ENCODE measurements at places on chromosomes 2 and 18.

DNA sequence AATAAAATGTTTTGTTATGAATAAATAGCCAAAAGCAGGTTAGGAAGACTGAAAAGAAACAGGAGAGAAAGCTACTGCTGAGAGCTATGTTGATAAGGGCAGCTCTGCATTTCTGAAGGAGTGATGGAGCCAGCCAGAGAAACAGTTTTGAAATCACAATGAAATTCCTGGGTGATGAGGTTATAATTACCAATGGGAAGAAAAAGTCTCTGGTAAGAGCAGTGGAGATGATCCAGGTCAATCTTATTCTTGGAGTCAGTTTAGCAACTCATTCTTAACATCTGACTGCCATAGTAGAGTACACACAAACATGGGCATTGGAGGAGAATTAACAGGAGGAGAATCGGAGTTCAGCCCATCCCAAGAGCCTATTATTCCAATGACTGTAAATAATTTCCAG is 2.4 kb downstream of the ALKAL2 start:
- no peak for DNase-seq

GRCh38 chr2:79383681-79384080 is 129.2 kb upstream of the CTNNA2 start:
- no peak for DNase-seq

- no peak for DNase-seq
These were observed 353.6 kb downstream of the KIAA1328 start for GRCh38 chr18:37182340-37183135.

DNA sequence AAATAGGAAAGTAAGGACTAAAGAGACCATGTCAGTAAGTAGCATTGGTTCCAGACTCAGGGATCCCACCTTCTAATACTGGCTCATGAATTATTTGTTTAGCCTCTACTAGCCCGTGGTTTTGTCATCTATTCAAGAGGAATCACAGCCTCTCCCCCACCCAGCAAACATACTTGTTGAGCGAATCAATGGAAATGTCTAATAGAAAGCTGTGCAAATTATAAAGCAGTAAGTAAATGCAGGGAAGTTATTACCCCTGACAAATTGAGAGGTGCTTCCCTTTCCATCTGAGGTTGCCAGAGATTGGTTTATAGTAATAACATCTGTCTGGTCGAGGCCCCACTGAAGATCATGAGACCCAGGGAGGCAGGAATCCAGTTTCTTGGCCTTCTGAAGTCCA is 219.3 kb upstream of the OSR1 start:
- DNase-seq: no peak

DNA sequence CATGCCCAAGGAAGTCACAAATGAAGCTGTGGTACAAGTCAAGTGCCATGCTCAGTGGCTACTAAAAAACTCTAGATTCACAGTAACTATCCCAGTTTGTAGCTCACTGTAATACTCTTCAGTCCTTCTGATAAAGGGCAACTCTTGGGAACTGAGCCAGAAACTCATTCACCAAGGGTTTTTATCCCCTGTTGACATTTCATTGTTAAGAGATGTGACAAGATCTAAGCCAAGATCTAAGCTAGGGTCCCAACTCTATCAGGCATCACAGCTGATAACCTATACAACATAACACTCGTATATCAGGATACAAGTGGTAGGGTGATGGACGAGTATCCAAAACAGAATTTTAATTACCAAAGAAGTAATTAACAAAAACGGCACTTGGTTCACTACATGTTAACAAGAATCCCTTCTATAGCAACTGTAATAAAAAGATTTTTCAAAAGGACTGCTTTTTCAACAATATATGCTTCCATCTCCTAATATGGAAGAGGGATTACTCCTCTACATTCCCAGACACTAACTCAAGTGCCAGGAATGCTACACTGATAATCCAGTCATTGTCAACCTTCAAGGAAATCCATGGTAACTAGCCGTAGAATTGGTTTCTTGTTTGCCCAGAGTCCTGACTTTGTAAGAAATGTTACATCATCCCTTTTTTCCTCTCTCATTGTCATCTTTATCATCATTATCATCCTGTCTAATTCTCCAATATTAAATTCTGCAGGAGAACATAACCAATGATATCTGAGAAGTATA is 111.7 kb downstream of the CDH2 start:
- DNase-seq: no peak

DNA sequence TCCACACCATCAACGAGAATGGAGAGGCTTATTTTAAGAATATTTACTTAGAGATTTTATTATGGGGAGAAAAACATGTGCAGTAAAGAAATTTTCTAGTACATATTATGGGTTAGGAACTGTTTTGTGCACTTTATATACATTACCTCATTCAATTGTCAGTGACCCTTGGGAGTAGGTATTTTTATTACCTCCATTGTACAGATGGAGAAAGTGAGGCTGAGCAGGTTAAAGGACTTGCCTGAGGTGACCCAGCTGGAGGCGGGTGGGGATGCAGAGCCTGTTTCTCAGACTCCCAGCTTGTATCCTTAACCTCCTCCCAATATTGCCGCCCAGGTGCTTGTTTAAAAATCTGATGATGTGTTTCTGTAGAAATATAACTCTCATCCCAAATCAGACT is 356.7 kb downstream of the HRH4 start:
- no peak for DNase-seq

DNA sequence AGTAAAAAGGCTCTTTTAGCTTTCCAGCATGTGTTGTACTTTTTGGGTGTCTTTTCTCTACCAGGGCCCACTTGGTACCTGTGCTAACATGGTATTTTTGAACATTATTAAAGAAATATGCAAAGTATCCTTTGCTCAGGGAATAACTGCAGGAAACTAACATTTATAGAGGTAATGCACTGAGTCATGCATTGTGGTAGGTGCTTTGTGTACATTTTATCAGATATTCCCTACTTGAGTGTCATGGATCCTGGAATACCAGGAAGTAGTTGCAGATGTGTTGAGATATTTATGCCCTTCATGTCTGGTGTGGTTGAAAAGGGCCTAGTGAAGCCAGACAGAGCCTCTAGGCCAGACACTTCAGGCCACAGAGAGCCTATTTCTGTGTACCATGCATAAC is 215.5 kb upstream of the CYRIA start:
- DNase-seq: no peak
